ENCODE measurements at places on chromosomes 7 and 10.

DNA sequence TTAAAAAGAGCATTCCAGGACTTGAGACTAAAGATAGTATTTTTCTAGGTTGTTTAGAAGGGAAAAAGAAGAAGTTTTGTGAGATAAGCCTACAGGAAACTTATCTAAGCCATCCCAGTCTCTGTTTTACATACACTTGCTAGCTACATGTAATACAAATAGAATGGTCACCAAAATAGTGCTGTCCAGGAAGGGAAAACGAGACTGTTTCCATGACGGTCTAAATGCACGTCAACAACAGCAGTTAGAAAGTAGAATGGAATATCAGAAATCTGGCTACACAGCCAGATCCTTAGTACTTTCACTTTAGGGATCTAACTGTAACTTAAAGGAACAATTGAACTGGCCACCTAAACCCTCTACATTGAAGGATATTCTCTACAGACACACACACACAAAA is 117.6 kb downstream of the TSPAN12 start:
- H3K27me3 ChIP-seq, result no peaks in the 10 kb centered on the region
- H3K36me3 ChIP-seq, result no peaks in the 10 kb centered on the region
- no peak overlapping the region for H3K4me3 ChIP-seq

GRCh38 chr7:70582927-70583895 is 548.7 kb upstream of the GALNT17 start:
- no peak overlapping the region for H3K4me3 ChIP-seq
- no peaks in the 10 kb centered on the region for H3K4me1 ChIP-seq
- H3K36me3 ChIP-seq, result no peaks in the 10 kb centered on the region
- H3K27ac ChIP-seq, result no peak overlapping the region
- no peaks in the 10 kb centered on the region for H3K27me3 ChIP-seq

- H3K27me3 ChIP-seq, result peaks cover 23% of the 10 kb centered on the region
- peaks cover 20% of the 10 kb centered on the region for H3K4me1 ChIP-seq
- no peak overlapping the region for H3K27ac ChIP-seq
- DNase-seq, result no peak
- no peak overlapping the region for H3K4me3 ChIP-seq
- no peaks in the 10 kb centered on the region for H3K36me3 ChIP-seq
These were observed 82.8 kb downstream of the GATA3 start for GRCh38 chr10:8137272-8137681.

DNA sequence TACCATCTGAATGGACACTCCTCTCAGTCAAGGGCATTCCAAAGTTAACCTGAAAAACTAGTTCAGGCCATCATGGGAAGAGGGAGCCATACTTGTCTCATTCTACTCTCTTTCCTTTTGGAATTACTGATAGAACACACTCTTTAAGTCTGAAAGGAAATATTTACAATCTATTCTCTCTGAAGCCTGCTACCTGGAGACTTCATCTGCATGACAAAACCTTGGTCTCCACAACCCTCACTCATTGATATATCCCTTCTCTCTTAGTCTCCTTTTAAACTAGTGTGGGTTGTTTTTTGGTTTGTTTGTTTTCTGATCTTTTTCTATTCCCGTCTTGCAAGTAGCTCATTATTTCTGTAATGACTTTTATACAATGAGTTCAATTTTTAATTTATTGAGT is 169.5 kb downstream of the C1GALT1 start:
- H3K27ac ChIP-seq, result no peak overlapping the region
- no peaks in the 10 kb centered on the region for H3K36me3 ChIP-seq
- DNase-seq, result no peak
- no peaks in the 10 kb centered on the region for H3K4me1 ChIP-seq
- no peak overlapping the region for H3K4me3 ChIP-seq

GRCh38 chr10:73456187-73456890 is 23.0 kb upstream of the MSS51 start:
- no peaks in the 10 kb centered on the region for H3K27me3 ChIP-seq
- H3K4me1 ChIP-seq, result no peaks in the 10 kb centered on the region
- no peak overlapping the region for H3K27ac ChIP-seq
- H3K36me3 ChIP-seq, result peaks cover 79% of the 10 kb centered on the region
- DNase-seq, result no peak
- no peak overlapping the region for H3K4me3 ChIP-seq

All from CD14-positive monocyte (primary cell).